ENCODE measurements at places on chromosomes 5 and 9.
A peak's percentile ranks its signal among the peaks of the same experiment; 100 is the strongest.

DNA sequence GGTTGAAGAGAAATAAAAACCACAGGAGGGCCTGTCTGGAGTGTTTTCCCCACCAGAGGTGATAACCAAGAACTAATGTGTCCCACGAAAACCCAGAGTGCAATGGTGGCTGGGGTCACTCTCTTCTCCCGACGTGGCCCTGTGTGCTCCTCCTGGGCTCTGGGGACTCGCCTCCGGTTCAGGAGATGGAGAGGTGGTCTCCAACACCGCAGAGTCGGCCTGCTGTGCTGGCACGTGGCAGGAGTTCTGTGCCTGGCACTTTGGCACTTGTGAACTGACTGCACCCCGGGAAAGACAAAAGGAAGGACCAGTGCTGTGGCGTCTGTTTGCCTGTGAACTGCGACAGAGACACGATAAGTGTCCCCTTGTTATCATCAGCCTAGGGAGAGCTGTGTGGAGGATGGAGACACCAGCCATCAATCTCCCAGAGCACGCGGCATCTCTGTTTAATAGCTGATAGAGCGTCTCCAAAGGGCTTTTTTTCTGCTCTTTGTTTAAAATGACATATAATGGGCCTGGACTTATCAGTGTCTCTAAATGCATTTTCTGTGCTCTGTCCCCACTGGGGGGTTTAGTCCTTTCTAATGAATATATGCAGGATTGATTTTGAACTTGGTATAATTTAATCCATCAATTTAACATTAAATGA is 98.3 kb downstream of the MRPL36 start:
- DNase-seq, result no peak

GRCh38 chr9:4567601-4568000 is 77.3 kb downstream of the SLC1A1 start:
- no peak for DNase-seq

DNA sequence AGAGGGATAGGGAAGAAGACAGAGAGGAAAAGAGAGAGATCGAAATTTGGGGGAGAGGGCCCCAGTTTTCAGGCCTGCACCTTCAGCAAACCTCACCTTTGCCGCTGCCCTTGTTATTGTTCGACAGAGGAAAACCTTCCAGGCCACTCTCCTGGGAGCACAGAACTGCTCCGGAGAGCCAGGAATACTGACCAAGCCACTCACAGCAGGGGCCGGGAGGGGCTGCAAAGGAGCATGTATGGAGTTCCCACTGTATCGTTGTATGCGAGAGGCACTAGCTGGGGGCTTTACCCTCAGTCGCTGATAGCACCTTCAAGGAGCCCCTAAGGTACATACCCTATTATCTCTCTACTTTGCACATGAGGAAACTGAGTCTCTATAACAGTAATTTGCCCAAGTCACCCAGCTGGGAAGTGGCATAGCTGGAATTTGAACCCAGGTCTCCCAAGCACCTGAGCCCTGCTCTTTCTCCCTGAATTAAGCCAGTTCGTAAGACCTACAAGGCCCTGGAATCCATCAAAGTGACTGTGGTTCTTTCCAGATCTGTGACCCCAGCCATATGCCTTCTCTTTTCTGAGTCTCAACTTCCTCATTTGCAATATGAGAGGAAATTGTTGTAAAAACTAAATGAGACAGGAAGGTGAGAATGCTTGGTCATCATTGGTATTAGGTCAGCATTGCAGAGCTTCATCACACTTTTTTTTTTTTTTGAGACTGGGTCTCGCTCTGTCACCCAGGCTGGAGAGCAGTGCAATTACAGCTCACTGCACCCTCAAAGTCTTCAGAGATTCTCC is 21.0 kb upstream of the FOXE1 start:
- no peak for DNase-seq

- DNase-seq, result no peak
Measured at GRCh38 chr5:42542106-42542505, 118.9 kb downstream of the GHR start.

- no peak for DNase-seq
Measured at GRCh38 chr5:56499491-56499890, 266.4 kb upstream of the ANKRD55 start.

- DNase-seq, result no peak
Measured at GRCh38 chr5:1240496-1241260, 15.5 kb downstream of the SLC6A18 start.

DNA sequence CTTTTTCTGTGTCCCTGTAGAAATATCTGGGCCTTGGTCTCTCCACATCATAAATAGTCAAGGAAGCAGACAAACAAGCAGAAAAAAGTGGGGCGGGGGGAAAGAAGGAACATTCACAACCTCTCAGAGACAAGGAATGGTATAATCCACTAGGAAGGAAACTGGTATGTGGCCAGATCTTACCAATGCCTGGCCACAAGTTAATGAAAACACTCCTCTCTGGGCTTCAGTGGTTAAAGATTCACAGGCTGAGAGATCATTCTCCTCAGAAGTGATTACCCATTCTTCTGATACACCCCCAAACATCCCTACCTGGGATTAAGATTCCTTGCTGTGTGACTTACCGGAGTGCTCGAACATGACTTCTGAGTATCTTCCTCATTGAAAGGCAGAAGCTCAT is 290.6 kb downstream of the MARCHF11 start:
- no peak for DNase-seq

DNA sequence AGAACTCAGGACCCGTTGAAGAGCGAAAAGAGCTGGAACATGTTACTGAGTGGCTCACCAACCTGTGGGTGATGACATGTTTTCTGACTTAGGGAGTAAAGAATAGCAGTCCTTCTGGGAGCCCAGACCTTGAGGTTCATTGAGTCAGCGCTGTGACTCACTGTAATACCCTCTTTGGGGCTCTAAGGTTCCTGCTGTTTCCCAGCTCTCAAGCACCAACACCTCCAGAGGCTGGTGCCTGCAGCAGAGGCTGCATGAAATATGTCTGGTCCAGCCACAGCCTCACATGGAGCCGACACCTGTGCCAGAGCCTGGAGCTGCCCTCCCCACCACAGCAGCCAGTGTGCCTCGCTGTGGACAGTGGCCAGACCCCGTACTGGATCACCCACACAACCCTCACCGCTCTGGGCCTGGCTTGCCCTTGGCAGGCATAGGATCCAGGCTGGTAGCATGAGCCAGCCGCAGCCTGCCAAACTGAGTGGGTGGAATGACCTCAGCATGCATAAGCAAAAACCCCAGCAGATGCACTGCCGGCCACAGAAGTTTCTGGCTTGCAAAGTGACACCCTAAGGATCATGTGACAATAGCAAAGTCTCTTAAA is 143.5 kb upstream of the MRPS30 start:
- no peak for DNase-seq

- DNase-seq, result peak; percentile 83
Measured at GRCh38 chr9:120580051-120580896, at the start of gene CDK5RAP2. CDK5RAP2 (minus strand) TSS chr9:120580167; CDS start chr9:120579978, 189 bp downstream.

GRCh38 chr9:80932181-80932580 is 757.2 kb downstream of the TLE1 start:
- DNase-seq, result no peak

GRCh38 chr9:33439731-33440130 is 7.7 kb downstream of the AQP3 start:
- no peak for DNase-seq

DNA sequence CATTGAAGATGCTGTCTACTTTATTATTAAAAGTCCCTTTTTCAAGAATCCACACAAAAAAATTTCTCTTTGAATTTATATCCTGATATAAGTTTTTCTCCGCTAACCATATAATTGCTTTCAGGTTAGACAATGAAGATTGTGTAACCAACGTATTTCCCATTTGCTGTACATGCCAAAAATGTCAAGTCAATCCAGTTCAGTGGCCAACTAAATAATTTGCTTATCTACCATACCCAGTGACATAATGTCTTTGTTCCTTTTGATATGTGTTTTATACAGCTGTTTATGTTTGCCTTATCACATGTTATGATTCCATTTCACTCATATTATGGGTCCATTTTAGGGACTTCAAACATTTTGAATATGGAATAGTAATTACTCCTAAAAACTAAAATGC is 349.9 kb downstream of the EFNA5 start:
- no peak for DNase-seq

- no peak for DNase-seq
Measured at GRCh38 chr5:40754381-40755092, 1.2 kb downstream of the TTC33 start.

- no peak for DNase-seq
Measured at GRCh38 chr5:72305194-72306142, 14.6 kb downstream of the MRPS27 start.

GRCh38 chr9:15310107-15310850 is 3.3 kb upstream of the TTC39B start:
- DNase-seq, result no peak

DNA sequence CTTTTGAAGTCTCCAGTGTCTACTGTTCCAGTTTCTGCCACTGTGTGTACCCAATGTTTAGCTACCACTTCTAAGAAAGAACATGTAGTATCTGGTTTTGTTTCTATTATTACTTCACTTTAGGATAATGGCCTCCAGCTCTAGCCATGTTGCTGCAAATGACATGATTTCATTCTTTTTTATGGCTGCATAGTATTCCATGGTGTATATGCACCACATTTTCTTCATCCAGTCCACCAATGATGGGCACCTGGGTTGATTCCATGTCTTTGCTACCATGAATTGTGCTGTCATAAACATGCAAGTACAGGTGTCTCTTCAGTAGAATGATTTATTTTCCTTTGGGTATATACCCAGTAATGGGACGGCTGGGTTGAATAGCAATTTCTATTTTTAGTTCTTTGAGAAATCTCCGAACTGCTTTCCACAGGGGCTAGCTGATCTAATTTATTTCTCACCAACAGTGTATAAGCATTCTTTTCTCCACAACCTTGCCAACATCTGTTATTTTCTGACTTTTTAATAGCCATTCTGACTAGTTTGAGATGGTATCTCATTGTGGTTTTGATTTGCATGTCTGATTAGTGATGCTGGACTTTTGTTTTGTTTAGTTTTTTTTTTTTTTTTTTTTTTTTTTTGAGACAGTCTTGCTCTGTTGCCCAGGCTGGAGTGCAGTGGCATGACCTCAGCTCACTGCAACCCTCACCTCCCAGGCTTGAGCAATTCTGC is 68.9 kb downstream of the WDR41 start:
- DNase-seq, result no peak

- DNase-seq, result no peak
Measured at GRCh38 chr9:121294151-121294743, 26.3 kb downstream of the GSN start.

DNA sequence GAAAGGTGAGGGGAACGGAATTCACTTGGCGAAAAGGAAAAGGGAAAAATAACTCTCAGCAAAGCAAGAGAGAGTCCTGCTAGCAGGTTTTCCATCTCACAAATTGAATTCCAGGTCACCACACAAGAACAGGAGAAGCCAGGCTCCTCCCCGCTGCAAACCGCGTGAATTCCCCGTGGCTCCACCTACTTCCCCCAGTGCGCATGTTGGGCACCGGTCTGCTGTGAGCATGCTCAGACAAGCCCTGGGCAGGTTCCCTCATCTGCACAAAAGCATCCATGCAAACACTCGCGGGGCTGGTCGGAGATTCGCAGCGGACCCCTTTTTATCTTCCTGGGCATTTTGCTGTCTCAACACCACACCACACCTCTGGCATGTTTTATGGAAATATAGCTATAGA is 58.5 kb upstream of the S1PR3 start:
- no peak for DNase-seq

DNA sequence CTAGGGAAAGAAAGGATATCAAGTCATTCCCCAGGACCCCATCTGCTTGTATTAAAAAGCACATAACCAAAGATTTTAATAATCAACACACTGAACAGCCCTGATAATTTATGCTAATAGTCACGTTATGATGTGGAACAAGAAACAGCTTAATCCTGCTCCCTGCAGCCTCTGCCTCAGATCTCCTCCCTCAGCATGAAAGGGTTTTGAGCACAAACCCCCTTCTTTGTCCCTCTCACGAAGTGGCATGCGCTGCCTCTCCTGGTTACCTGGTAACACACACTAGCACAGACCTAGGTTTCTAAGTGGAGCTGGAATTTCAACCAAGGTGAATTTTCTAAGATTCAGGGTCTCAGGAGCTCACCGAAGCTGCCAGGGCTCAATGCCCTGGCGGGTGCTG is 5.1 kb downstream of the IGFBPL1 start:
- no peak for DNase-seq

DNA sequence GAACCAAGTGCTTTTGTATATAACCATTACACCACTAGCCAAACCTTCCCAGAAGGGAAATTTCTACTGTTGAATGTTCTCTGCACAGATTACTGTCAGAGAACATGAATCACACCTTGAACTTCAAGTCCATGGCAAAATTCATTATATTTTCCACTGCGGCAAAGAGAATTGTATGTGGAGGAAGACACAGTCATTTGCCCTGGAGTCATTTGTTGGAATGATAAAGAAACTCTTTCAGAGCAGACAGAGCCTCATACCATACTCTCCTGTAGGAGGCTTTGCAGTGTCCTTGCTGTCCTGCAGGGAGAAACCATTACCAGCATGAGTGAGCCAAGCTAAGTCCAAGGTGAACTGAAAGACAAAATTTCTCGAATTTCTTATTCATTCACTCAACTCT is 369.0 kb downstream of the ARHGEF28 start:
- DNase-seq, result no peak

DNA sequence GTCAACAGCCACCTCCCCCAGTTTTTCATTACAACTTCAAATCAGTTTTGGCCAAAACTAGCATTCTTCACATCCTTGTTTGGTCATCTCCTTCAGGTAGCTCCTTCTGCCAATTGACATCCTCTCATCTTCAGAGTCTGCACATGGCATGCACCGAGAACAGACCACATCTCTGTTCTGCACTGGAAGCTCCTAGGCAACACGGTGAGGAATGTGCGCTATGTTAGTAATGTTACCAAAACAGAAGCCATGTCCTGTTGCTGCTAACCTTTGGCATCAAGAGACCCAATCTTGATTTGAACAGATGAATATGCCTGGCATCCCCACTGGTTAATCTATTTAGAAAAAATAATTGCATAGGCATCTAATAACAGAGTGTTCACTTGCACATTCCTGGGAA is 5.1 kb upstream of the HK3 start:
- no peak for DNase-seq

DNA sequence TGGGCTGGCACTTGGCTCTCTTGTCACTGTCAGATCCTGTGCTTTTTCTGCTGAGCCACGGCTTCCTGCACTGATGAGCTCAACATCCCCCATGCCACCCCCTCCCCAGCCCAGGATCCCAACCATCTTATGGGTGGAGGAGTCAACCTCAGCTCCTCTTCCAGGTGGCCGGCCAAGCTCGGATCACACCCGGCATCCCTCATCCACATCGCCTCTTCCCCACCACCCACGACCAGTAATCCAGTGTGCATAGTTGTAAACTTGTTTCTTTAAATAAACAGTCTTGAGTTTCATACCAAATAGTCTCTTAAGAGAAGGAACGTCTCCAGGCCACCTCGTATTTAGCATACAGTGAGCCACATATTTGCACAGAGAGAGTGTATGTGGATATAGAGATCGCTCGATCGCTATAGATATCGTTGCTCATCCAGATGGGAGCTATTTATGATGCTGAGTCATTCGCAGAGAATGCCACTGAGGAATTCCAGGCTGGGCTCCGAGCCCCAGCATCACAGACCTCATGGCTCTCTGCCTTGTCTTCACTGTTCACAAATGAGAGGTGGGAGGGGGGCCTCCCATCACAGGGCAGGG is 61.8 kb upstream of the CPLX2 start:
- DNase-seq, result no peak

- no peak for DNase-seq
Measured at GRCh38 chr5:118479285-118479684, 509.1 kb downstream of the DTWD2 start.

All from stimulated activated CD4-positive, alpha-beta T cell treated with anti-CD3 and anti-CD28 coated beads, Interleukin-2, amount 100 ng/mL, for 48 hours (primary cell).